ENCODE measurements at places on chromosomes 11 and 22. TPM values are rescaled to one million over a fixed set of nuclear protein-coding genes. Genes with fewer than 3 reads are reported as not detected.

The KRTAP5-2 gene
- total RNA-seq: not detected

The SMIM35 gene
- not detected for total RNA-seq

The ZFTA gene
- total RNA-seq: 8.5 TPM

The RAG1 gene
- total RNA-seq: 0.57 TPM

The NOX4 gene
- total RNA-seq: 0.66 TPM

The LGR4 gene
- 18.5 TPM for total RNA-seq

The SLN gene
- not detected for total RNA-seq

The OR51B2 gene
- total RNA-seq: not detected

The LDHAL6A gene
- total RNA-seq: not detected

The DRAP1 gene
- total RNA-seq: 130 TPM

The RAB30 gene
- total RNA-seq: 4.8 TPM

The BIK gene
- 1.3 TPM for total RNA-seq

The ILK gene
- total RNA-seq: 370 TPM

The APOA5 gene
- not detected for total RNA-seq

The CTR9 gene
- 24.3 TPM for total RNA-seq

The TRIM51 gene
- not detected for total RNA-seq

The SMC1B gene
- not detected for total RNA-seq

The TRIM6 gene
- 14.0 TPM for total RNA-seq

The GSTP1 gene
- 520 TPM for total RNA-seq

The RBMXL2 gene
- total RNA-seq: not detected

The CNGA4 gene
- not detected for total RNA-seq

The SCGB1A1 gene
- total RNA-seq: not detected

The BIRC2 gene
- 40.9 TPM for total RNA-seq

The CHCHD10 gene
- 2.2 TPM for total RNA-seq

The EHF gene
- total RNA-seq: 2.8 TPM

The PYGM gene
- 0.88 TPM for total RNA-seq

The CCDC15 gene
- 7.9 TPM for total RNA-seq

The ZNF70 gene
- 7.4 TPM for total RNA-seq

The ADAMTS15 gene
- total RNA-seq: 8.2 TPM

The TCN2 gene
- 3.0 TPM for total RNA-seq

The GGTLC3 gene
- not detected for total RNA-seq

The OR52R1 gene
- not detected for total RNA-seq

The MICALL1 gene
- total RNA-seq: 60.8 TPM

The SORL1 gene
- 1.6 TPM for total RNA-seq

The VPREB3 gene
- total RNA-seq: not detected

The C22orf31 gene
- not detected for total RNA-seq

The KCNA4 gene
- total RNA-seq: not detected

The GLB1L2 gene
- total RNA-seq: not detected

The POU2AF1 gene
- not detected for total RNA-seq

The MPST gene
- 88.5 TPM for total RNA-seq

The SYT13 gene
- total RNA-seq: not detected

The CHRM1 gene
- total RNA-seq: not detected

The POU2AF3 gene
- total RNA-seq: 0.14 TPM

The VSIG2 gene
- not detected for total RNA-seq

The TSGA10IP gene
- not detected for total RNA-seq

The CCDC188 gene
- total RNA-seq: not detected

The IGLL1 gene
- total RNA-seq: not detected

The DTX4 gene
- total RNA-seq: 3.7 TPM
